ENCODE measurements at places on chromosomes 1 and 21.

DNA sequence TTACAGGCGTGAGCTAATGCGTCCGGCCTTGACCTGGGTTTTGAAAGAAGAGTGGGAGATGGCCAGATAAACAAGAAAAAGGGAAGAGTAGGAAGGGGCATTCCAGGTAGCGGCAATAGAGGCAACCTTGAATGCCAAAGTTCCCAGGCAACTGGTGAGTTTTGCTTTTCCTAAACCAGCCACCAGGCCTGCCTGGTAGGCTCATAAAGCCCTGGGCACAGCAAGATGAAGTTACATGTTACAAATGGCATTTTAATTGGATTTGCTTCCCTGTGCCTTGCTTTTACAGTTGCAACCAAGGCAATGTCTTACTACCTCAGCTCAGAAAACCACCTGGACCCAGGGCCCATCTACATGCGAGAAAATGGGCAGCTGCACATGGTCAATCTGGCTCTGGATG is 5.5 kb downstream of the LRRC42 start:
- no peak for DNase-seq

- no peak for DNase-seq
Observed at GRCh38 chr1:27346357-27346756, 4.5 kb downstream of the SYTL1 start.

- DNase-seq, result no peak
Observed at GRCh38 chr1:46601257-46602007, 2.6 kb downstream of the MKNK1 start.

GRCh38 chr1:119953266-119953998 is 57.1 kb upstream of the ADAM30 start:
- no peak for DNase-seq

GRCh38 chr1:227378181-227378580 is 59.9 kb upstream of the CDC42BPA start:
- DNase-seq, result no peak

DNA sequence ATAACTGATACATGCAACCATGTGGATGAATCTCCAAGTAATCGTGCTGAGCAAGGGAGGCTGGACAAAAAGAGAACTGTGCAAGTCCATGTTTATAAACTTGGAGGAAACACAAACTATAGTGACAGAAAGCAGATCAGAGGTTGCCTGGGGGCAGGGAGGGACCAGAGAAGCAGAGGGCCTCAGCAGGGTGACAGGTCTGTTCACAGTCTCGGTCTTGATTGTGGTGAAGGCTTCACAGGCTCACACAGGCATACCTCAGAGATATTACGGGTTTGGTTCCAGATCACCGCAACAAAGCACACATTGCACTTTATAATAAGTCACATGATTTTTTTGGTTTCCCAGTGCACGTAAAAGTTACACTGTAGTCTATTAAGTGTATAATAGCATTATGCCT is 28.5 kb downstream of the ACOT7 start:
- no peak for DNase-seq

DNA sequence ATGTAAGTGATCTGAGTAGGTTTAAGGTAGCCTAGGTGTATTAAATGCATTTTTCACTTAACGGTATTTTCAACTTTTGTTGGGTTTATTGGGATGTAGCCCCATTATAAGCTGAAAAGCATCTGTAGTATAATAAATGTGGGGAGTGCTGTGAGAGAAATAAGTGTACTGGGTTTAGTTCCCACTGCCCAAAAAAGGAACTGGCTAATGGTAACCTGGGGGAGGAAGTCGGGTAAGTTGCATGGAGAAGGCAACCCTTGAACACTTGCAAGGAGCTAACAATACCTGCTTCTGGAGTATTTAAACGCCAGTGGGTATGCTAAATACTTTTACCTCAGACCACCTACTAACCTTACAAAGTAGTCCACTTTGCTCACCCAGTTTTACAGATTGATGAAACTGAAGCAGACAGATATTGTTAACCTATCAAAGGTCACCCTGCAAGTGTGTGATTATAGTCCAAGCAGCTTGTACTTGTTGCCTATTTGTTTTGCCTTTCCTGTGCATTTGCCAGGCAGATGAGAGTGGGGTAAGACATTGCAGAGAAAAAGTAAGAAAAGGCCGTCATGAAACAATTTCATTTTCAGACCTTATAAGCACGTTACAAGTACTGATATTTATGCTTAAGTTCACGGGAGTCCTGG is 7.6 kb upstream of the SHISA4 start:
- DNase-seq, result no peak

- no peak for DNase-seq
Observed at GRCh38 chr1:235852887-235853286, 13.8 kb downstream of the LYST start.

DNA sequence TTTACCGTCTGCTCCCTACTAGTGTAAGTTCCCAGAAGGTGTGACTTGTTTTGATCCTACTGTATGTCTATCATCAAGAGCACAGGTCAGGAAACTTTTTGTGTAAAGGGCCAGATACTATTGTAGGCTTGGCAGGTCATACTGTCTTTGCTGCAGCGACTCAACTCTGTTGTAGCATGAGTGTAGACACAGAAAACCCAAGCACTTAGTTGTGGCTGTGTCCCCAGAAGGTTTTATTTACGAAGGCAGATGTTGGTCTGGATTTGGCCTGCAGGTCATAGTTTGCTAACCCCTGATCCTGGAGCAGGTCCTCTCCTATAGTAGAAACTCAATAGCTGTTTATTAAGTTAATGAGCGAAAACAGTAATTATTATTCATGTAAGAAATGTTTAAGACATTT is 365.9 kb upstream of the B3GALT2 start:
- DNase-seq, result no peak

Data from femur (tissue), 1 donor.